Panc1 (cell line): ENCODE measurements at places on chromosomes 13 and 19.

DNA sequence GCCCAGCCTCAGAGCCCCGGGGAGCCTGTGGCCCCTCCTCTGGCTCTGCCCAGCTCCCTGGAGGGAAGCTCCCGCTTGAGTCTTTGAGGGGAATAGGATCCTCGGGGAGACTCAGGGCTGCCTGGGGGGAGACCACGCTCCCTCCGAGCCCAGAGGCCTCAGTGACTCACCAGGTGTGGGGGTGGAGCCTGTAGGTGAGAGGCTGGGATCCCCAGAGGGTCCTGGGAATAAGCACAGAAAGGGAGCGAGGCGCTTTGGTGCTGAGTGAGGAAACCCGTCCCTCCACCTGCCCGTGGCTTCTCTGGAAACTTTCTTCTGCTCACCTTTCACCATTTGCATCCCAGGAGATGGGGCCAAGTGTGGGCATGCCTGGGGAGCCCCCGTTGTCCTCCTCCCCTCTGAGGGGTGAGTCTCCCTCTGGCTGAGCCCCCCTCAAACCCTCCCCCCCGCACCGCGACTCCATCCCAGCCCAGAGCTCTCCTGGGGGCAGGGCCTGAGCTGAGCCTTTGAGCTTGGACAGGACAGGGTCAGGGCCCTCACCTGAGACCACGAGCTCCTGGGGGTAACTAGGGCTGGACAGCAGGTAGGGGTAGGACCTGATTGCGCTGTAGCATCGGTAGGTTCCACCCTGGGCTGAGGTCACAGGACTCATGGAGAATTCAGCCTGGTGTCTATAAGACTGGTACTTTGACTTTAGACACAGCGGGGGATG lies 2.7 kb downstream of the LILRB5 start:
- no peak for DNase-seq

DNA sequence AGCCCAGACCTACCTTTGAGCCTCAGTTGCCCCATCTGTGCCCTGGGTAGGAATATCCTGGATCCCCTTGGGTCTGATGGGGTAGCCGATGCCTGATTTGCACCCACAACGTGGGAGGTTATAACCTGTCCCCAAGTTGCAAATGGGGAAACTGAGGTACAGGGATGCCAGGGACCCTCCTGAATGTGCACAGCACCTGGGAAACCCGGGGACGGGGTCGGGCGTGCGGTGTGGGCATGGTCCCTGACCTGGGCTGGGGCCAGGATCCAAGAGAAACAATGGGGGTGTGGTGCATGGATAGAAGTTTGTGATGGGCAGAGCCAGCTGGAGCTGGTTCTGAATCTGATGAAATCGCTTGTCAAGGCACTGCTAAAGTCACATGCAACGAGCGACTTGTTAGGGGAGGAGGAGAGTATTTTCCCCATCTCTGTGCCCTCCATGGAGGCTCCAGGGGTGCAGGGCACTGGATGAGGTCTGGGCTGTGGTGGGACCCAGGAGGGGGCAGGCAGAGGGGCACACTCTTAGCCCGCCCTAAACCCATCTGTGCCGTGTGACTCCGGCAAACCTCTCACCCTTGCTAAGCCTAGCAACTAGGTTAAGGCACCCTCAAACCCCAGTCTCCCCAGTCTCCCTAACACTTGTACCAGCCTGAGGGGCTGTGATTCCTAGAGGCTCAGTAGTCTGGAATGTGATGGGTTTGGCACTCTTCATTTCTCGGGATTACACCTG lies 749 bp downstream of the GDF15 start:
- no peak for DNase-seq

- DNase-seq: no peak
Observed at GRCh38 chr13:29849071-29849631, 1.3 kb downstream of the UBL3 start.

- DNase-seq: peak; percentile 47
Observed at GRCh38 chr13:44306371-44307192, 67.0 kb upstream of the SERP2 start.

GRCh38 chr13:32783067-32783466 lies 196.8 kb downstream of the PDS5B start:
- DNase-seq: no peak

- DNase-seq: no peak
Observed at GRCh38 chr13:57878291-57878690, 246.7 kb downstream of the PCDH17 start.

- no peak for DNase-seq
Observed at GRCh38 chr19:40303765-40304164, 18.6 kb upstream of the AKT2 start.

DNA sequence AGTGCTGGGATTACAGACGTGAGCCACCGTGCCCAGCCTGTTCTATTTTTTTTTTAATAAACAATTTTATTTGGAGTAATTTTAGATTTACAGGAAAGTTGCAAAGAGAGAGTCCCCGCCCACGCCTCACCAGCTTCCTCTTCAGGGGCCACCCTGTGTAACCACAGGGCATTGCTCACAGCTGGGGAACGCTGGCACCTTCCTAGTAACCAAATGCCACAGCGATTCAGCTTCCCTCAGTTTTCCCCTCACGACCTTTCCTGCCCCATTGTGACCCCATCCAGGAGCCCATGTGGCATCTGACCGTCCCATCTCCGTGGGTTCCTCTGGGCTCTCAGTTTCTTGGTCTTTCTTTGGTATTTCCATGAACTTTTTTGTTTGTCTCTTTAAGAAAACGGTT lies 83.9 kb downstream of the GNG7 start:
- no peak for DNase-seq

- DNase-seq: no peak
Observed at GRCh38 chr13:30551189-30551588, 66.5 kb upstream of the USPL1 start.

DNA sequence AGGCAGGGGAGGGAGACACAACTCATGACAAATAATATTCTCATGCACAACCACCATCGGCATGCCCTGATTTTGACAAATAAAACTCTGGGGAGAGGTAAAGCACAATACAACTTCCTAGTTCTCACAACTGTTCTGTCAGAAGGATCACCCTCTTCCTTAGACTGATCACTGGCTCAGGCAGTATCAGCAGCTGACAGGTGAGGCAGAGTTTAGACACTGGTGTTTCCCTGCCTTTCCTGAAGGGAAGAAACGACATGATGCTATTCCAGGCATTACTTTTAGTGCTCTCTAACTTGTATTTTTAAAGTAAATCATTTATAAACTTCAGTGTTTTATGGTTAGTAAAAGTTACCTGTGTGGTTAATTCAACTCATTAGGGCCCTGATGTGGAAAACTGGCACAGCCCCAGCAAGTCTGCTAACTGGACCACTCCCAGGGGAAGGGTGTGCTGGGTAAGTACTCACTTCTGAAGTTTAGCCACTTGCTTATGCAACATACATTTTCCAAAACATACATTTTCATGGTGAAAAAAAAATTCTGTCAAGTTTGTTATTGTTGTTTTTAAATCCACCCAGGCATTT lies 82.8 kb downstream of the CRYL1 start:
- DNase-seq: no peak

DNA sequence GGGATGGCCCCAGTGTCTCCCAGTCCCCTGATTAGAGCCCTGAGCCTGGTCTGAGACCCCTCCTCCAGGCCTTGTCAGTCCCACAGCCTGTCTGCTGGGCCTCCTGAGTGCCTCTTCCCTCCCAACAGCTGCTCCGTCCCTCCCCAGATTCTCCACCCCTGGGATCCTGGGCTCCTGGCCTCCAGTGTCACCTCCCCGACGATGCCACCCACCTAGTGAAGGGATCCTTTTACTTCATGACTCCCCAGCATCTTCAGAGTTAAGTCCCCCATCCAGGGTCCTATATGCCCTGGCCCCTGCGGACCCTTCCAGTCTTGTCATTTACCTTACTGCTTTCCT lies 4.4 kb upstream of the PRX start:
- no peak for DNase-seq

DNA sequence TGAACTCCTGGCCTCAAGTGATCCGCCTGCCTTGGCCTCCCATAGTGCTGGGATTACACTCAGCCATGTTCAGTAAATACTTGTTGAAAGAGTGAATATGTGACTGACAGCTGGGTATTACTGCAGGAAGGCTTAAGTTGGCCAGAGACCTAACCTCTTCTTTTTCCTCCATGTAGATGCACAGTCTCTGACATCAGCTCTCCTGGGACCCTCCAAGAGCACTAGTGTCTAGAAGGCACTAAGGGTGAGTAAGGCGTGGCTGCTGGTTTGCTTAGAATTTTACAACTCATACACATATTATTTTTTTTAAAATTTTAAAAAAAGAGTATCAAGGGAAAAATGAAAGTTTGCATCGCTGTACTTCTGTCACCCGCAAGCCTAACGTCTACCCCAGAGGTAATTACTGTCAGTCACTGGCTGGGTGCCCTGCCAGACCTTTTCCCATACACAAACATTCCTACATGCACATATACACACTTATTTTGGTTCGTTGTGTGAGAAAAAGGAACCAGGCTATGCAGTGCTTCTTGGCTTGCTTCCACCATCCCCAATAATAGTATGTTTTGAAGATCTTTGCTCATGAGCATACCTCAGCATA lies 122.0 kb downstream of the SIPA1L3 start:
- no peak for DNase-seq

DNA sequence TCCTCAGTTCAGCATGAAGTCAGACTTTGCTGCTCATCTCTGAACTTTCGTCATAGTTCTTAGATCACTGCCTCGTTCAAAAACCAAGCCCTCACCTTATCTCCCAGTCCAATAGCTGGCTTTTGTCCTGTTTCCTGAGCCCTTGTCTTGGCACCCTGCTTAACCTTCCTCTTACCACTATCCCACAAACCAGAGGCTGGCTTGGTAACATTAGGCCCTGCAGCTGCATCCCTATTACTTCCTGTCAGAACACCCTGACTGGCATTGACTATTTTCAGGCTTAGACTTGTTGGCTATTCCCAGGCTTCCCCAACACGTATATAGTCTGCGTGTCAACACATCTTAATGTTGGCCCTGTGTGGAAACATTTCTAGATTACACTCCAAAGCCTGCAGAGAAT lies 172.4 kb downstream of the VWA8 start:
- DNase-seq: no peak

GRCh38 chr13:33146843-33147611 lies 130.8 kb downstream of the KL start:
- DNase-seq: no peak

- no peak for DNase-seq
Observed at GRCh38 chr13:50910485-50910805, 854 bp downstream of the RNASEH2B start.

DNA sequence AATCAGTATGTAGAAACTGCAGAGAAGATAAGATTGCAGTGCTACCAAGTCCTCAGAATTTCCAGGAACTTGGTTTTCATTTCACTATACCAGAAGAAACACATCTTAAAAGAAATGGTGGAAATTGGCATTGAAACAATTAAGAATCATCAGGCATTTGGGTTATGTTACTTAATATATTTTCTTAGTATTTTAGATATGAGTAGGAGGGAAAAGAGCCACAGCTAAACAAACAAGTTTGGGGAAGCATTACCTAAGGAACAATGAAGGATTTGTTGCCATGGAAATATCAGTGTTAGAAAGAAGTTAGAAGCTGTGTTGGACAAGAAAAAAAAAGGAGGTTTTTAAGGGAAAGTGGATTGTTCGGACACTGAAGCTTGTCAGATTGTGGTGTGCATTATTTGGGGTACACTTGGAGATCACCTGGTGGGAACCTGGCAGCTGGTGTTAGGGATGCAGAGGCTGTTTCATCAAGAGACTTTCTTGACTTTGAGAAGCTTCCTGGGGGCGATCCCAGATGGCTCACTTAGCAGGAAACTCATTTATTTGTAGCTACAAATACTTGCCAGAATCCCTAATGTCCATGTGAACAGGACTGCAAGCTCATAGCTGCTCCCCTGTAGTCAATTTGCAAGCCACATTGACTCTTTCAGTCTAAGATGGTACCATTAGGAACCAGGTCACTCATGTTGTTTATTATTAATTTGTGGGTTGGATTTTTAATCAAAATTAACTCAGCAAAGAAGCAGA lies 246.7 kb downstream of the RFC3 start:
- no peak for DNase-seq

- no peak for DNase-seq
Observed at GRCh38 chr13:30165796-30166195, 141.6 kb downstream of the KATNAL1 start.

GRCh38 chr19:13366529-13367143 lies 139.6 kb downstream of the CACNA1A start:
- no peak for DNase-seq

GRCh38 chr13:110699148-110700145 lies 6.5 kb downstream of the CARS2 start:
- no peak for DNase-seq

DNA sequence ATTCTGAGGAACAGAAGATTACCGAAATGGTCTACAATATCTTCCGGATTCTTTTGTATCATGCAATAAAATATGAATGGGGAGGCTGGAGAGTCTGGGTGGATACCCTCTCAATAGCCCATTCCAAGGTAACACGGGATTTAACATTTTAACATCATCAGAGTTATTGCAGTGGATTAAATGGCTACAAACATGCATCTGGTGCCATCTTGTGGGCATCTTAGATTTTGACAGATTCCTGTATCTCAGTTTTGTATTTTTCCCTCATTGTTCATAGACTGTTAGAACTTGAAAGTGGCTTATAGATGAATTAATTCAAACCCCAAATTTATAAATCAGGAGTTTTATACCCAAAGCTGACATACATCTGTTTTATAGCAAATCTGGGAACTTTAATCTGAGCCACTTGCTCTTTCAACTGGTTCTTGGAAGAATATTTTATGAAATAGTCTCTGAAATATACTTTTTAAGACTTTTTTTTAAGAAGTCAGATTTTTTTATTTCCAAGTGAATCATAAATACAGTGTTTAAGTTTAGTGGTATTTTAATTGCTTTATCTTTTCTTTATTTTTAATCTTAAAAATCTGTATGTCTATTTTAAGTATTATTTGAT lies 215.2 kb downstream of the NBEA start:
- no peak for DNase-seq

- DNase-seq: no peak
Observed at GRCh38 chr13:22080832-22081231, 410.0 kb downstream of the FGF9 start.

DNA sequence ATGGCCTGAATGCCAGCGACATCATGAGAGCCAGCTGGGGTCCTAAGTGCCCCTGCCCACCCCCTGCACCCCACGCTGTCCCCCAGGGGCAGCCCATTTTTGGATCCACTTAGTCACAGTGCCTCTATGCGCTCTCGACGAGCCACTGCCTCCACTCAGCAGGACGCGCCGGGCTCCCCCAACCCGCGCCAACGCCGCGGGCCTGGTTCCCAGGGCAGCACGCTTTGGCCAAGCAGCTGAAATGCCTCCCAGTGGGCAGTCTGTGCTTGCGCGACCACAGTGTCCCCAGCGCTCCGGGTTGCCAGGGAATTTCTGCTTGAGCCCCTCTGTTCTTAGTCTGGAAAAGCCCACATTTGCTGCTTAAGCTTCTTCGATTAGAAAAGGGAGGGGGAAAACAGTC lies 39.4 kb downstream of the TMED1 start:
- no peak for DNase-seq
